Daoy (cell line): ENCODE measurements at places on chromosomes 4 and X. TPM values are rescaled to one million over a fixed set of nuclear protein-coding genes. Genes with fewer than 3 reads are reported as not detected.
A peak's percentile ranks its signal among the peaks of the same experiment; 100 is the strongest.

GRCh38 chr4:120769227-120769626, 153.3 kb downstream of the PRDM5 start:
- DNase-seq = peak; percentile 45

PITX2 gene
- 1.3 and 2.7 TPM in 2 replicates for total RNA-seq

KLHL15 gene
- 8.2 and 9.4 TPM in 2 replicates for total RNA-seq

DNA sequence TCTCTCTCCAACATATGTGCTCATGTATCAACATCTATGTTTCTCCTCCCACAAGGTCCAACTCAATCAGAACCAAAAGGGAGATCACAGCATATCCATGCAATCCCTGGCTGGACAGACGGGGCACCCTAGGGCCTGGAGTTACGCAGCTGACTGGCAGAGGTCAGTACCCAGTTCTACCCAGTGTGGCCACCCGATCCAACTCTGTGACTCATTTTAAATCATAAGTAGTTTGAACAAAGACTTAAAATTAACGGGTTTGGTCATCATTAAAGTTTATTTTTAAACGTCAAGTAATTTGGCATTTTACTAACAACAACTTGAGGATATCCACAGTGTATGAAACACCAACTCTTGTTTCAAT, 59.5 kb downstream of the APBB2 start:
- peak; percentile 43 for DNase-seq

FGFRL1 gene
- 35.5 and 40.6 TPM in 2 replicates for total RNA-seq

SOWAHD gene
- total RNA-seq = 0.17 TPM in 1 of 2 replicates, not detected in the other

NSG1 gene
- 4.4 and 10.2 TPM in 2 replicates for total RNA-seq
